Renal cortex interstitium (tissue), 15 donors: ENCODE measurements at places on chromosomes 16 and 17.

- DNase-seq = no peak
These were observed 6.3 kb downstream of the CRHR1 start for GRCh38 chr17:45790296-45790922.

DNA sequence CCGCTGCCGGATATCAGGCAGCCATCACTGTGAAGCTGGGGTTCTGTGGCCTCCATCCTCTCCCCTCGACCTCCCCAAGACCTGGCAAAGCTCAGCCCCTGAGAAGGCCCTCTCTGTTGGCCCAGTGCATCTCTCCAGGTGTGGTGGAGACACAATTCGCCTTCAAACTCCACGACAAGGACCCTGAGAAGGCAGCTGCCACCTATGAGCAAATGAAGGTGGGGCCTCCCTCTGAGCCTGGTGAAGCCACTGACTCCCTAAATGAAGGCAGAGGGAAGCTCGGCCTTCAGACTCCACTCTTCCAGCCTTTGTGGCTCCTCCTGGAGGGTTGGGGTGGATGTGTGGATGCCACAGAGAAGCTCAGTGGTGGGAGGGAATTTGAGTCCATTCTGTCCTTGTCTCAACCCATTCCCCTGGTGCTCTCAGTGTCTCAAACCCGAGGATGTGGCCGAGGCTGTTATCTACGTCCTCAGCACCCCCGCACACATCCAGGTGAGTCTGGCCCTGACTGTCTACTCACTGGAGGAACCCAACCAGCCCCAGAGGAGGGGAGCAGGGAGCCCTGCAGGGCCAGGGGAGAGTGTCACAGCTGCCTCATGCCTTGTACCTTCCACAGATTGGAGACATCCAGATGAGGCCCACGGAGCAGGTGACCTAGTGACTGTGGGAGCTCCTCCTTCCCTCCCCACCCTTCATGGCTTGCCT is 1.7 kb upstream of the MRM1 start:
- DNase-seq = no peak

DNA sequence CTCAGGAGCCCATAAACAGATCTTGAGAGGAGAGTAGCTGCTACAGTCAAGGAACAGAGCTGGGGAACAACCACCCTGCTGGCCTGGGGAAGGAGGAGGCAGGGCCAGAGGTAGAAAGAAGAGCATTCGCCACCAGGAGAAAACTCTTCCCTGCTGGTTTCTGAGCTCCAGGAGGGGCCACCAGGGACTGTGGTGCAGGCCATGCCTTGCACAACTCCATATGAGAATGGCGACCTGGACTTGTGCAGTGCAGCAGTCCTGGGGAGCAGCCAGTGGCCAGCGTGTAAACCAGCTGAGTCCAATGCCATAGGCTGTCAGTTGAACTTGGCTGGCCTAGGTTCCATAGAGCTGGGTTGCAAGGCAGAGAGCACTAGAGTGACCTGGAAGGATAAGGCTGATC is 11.6 kb downstream of the SLC13A2 start:
- DNase-seq = no peak

- DNase-seq = no peak
These were observed 40.6 kb upstream of the CDH8 start for GRCh38 chr16:62076886-62077285.

DNA sequence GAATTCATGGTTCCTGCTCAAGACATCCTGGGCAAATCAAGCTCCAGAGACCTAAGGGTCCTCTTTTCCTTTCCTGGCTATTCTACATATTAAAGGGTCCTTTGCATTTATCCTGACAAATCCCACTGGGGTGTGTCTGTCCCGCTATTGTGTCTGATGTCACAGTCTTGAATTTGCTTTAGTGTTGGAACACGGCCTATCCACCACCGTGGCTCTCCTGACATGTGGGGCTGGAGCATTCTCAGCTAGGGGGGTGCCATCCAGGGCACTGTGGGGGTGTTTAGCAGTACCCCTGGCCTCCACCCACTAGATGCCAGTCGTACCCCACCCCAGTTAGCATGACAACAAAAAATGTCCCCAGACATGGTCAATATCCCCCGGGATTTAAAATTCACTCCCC is 92.9 kb downstream of the IRF8 start:
- DNase-seq = no peak

DNA sequence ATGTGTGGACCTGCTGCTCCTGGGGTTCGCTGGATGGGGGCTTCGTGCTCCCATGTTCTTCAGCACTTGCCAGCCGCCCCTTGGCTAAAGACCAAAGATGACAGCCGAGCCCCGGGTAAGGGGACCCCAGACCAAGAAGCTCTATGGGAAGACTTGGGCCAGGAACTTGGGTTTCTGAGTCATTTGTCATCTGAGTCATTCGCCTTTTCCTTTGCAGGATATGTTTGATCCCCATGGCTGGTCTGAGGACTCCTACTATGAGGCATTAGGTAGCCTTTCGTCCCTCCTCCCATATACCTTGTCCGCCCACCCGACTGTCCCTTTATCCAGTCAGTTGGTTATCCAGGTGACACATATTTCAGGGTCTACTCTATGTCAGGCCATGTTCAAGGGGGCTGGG is 17.7 kb upstream of the ITGB4 start:
- no peak for DNase-seq

DNA sequence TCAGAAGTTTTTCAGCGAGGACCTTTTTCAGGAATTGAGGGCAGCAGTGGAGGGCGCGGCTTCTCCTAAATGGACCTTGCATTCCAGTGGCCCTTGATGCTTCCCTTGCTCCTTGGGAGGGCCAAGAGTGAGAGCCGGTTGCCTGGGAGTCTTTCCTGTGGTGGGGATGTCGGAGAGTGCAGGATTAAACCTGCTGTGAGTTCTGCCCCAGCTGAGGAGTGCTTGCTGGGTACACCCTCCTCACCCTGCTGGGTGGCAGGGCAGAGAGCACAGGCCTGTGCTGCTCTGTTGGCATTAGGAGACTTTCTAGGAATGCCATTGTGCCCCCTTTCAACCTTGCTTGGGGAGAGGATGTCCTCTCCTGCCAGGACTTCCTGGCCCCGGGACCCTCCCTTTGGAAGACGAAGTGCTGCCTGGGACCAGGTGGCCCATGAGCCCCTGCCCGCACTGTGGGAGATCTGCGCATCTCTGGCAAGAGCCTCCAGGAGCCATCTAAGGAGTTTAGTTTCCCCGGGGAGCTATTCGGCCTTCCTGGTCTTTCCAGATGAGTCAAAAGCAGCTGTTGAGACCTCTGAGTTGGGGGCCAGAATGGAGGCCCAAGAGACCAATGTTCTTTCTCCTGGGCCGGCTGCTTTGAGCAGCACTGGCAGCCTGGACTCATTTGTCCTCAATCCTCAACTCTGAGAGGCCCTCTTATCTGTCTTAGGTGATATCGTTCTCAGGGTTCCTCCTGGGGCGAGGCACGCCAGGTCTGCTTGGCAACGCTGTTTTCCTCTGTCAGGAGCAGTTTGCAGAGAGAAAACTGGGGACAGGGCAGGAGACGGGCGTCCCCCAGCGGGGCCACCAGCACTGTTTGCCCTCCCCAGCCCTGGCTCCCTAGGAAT is 5.6 kb downstream of the LLGL2 start:
- DNase-seq = no peak

GRCh38 chr17:28949185-28950016 is 1.9 kb downstream of the PHF12 start:
- no peak for DNase-seq

DNA sequence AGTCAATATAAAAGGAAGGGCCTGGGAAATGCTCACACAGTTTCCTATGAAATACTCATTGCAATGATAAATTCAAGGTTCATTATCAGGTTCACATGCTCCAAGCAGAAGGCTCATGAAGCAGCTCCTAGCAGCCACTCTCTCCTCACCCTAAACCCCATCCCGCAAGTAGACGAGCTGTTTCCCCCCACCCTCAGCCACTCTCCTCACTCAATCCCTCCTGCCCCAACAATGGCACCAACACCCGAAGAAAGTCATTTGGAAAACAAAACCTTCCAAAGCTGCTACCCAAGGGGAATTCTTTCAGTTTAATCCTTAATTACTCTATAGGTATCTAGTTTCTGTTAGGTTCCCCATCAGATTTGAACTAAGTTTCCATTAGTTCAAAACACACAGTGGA is 69.7 kb downstream of the CREBBP start:
- no peak for DNase-seq

DNA sequence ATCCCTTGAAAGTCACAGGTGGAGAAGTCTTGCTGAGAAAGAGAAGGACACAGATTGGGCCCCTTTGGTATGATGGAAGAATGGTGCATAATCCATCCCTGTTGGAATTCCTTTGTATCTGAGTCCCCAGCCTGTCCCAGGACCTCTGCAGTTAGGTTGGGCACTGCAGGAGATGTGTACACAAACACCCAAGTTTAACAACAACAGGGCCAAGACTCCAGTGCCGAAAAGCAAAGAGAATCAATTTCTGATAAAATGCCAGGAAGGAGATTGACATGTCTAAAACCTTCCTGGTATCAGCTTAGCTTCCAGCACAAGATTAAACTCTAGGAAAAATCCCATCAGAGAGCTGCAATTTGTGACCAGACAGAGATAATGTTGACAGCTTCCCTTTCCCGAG is 32.9 kb downstream of the KATNIP start:
- no peak for DNase-seq

DNA sequence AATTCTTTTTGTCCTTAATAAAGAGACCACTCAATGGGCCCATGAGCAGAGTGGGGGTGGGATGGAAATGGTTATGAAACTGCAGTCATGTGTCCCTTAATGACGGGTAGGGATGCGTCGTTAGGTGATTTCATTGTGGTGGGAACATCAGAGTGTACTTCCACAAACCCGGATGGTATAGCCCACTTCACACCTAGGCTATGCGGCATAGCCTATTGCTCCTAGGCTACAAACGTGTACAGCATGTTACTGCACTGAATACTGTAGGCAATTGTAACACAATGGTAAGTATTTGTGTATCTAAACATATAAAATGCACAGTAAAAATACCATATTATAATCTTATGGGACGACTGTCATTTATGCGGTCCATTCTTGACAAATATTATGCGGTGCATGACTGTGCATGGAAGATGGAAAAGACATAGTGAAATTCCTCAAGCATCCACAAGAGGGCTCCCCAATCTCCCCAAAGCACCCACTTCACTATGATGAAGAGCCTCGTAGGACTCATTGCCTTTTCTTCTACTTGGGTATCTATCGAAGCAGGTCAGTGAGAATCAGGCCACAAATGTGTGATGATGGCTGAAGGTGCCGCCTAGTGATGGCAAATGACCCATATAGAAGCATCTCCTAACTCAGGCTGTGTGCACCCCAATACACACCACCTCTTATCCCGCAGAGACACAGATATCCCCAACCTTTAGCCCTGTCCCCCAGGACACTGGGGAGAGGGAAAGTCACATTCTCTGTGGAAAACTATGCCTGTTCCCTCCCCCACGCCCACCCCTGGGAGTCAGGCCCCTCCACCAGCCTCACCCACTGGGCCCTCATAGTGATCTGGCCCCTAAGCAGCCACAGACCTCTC is 43.5 kb downstream of the TBX21 start:
- no peak for DNase-seq

DNA sequence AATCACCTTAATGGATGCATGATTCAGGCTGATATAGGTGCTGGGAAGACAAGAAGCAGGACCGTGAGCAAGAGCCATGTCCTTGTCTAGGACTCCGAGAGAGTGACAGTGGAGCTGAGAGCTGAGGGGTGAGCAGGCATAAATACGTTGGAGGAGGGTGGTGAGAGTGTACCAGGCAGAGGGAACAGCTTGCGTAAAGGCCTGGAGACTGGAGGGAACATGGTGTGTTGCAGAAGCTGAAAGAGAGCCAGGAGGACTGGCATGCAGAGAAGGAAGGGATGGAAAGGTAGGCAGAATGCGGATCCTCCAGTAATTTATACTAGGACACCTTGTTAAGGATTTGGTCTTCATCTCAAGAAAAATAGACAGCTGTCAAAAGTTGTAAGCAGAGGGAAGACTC is 653.2 kb downstream of the HS3ST4 start:
- DNase-seq = no peak

- no peak for DNase-seq
These were observed 22.6 kb upstream of the GOSR1 start for GRCh38 chr17:30454635-30455034.

DNA sequence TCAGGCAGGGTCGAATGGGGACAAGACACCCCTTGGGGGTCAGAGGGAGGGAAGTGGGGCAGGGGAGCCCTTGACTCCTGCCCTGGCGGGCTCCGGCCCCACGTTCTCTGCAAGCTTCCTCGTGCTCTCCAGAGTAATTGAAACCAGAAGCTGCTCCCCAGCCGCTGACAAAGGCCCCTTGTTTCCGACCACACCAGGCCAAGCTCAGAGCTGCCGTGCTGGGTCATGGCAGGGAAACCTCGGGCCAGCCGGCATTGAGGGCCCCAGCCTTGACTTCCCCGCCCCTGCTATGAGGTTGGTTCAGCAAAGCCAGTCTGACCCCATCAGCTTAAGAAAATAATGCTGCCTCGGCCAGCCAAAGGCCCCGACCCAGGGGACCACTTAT is 43.3 kb downstream of the TIMM22 start:
- no peak for DNase-seq

DNA sequence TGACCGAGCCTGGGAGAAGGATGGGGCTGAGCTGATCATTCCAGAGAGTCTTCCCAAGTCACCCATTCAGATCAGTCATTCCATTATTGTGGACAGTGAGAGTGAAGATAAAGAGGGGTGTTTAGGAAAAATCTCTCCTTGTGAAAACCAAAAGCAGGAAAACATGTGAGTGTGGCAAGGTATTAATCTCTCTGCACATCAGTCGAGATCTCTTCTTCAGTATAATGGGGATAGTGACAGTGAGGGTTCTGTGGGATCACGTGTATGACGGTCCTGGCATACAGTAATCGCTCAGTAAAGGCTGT is 35.4 kb downstream of the CHD9 start:
- DNase-seq = no peak

- no peak for DNase-seq
These were observed 891 bp downstream of the CORO1A start for GRCh38 chr16:30184096-30184890.

GRCh38 chr17:52047086-52047485 is 111.4 kb downstream of the CA10 start:
- no peak for DNase-seq

GRCh38 chr16:67803894-67804293 is 2.5 kb downstream of the RANBP10 start:
- DNase-seq = no peak

DNA sequence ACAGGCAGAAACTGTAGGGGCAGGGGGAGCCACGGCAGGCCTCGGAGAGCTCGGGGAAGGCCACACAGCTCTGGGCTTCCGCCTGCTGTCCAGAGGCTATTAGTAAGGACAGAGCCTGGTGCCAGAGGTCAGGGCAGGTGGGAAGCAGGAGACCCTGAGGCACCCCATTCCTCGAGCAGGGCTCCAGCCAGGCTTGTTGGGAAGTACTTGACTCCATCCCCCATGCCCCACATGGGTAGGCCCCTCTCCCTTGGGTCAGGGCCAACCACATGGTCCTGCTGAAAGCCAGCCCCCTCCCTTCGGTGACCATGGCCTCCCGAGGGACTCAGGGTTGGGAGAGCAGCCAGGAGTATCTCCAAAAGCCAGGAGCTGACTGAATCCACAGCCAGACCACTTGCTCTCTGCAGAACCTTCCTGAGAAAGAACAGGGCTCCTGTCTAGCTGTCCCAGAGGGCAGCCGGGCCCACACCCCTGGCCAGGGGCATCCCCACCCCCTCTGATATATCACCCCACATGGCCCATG is 17.4 kb upstream of the MPRIP start:
- no peak for DNase-seq
